C1 segment of cervical spinal cord (tissue), 14 donors: ENCODE measurements at places on chromosomes 1 and 21.

GRCh38 chr1:189151361-189151760 lies 1326.3 kb downstream of the BRINP3 start:
- DNase-seq = no peak

DNA sequence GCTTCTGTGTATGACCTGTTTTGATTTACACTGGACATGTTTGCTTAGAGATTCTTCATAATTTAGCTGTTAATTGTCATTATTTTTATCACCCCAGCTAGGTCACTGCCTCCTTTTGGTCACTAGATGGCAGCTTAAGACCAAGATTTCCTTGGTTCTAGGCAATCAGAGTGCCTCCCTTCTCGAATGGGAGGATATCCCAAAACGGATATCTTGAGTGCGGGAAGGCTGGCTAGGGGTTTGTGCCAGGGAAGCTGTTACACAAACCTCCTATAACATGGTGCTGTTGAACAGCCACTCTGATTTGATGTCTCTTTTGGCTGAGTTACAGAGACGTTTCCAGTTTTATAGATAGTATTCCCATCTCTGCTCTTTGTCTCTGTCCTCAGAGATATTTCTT lies 283.5 kb downstream of the S1PR1 start:
- DNase-seq = peak; percentile 7

- no peak for DNase-seq
These were observed 6.4 kb downstream of the GFI1 start for GRCh38 chr1:92480200-92480812.

GRCh38 chr1:11455967-11456570 lies 22.9 kb upstream of the DISP3 start:
- DNase-seq = no peak

DNA sequence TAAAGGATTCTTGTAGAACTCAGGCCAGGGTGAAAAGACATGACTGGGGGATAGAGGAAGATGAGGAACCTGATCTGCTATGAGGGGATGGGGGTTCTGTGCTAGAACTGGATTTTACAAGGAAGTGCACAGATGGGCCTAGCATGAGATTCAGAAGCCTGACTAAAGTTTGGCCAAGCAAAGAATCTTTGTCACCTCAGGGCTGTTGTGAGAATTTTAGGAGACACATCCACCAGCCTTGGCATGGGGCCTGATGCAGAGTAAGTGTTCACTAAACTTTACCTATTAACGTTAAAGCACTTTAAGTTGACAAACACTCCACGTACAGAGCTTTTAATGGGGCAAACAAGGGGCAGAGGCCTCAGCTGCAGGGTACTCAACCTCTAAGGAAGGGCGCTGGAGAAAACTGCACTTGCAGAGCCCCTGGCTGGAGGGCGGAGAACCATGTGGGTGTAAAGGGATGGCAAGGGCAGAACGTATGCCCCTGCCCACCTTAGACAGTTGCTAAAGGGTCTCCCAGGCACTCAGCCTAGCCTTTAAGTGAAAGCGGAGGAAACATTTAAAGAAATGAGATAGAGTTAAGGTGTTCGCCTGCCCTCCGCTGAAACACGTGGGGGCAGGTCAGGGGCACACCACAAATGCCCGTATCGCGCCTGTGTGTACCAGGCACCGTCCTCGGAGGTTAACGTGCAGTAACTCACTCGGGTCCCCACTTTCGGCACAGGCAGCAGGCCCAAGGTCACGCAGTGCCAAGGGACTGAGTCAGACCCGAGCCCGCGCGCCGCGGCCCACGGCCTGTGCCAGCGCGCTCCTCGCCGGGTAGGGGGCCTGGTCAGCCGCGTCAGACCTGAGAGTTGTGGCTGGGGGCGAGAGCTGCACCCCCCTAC lies 990 bp upstream of the MRPS6 start:
- no peak for DNase-seq

GRCh38 chr1:197921235-197922069 lies 4.3 kb downstream of the LHX9 start:
- DNase-seq = no peak

DNA sequence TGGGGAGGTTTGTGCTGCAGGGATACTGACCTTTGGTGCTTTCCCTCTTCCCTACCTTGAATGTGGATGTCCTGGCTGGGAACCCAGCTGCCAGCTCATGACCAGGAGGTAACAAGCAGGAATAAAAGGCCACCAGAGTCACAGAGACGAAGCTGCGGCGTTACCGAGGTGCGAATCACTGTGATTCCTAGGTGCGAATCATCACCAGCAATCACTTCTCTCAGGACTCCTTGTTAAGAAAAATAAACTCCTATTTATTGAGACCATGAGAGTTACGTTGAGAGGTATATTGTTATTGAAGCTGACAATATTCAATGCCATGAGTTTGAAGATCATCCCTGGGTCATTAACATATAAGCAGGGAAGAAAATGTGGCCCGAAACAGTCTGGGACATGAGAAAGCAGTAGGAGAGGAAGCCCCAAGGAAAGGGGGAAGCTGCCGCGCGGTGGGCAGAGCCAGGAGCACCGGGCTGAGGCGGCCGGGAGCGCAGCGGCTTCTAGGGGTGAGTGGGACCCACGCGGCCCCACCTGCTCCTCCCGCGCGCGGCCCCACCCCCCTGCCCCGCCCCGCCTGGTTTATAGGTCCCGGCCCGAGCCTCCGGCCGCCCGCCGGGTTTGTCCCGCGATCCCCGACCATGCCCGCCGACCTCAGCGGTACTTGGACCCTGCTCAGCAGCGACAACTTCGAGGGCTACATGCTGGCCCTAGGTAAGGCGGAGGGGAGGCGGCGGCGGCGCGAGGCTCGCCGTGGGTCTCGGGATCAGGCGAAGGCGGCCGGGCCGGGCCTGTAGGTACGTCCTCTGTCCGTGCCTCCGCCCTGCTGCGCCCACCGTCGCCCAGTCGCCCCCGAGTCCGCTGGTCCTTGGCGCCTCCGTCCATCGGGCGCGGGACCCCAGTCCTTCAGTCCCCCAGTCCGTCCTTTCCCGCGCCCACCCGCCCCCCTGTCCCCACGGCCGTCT lies at the start of gene RBP7:
TSS of gene RBP7 (plus strand) at position 605 of the 959 bp plus-strand sequence. CDS start at position 636, 31 bp downstream.
- DNase-seq = no peak

DNA sequence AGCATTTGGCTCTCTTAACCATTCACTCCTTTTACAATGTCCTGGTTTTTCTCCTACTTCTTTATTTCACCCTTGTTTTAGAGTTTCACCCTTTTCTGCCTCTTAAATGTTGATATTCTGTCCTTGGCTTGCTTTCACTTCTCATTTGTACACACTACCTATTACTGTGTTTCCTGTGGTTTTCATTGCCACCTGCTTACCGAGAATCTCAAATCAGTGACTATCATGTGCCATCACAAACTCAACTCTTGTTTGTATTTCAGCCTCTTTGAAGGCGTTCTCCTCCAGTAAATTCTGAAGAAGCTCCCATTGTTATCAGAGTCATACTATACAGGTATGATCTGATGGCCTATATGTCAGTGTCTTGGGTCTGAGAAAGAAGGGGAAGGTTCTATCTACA lies 65.7 kb downstream of the NPHS2 start:
- DNase-seq = no peak

GRCh38 chr1:6882414-6882813 lies 97.2 kb downstream of the CAMTA1 start:
- DNase-seq = no peak

DNA sequence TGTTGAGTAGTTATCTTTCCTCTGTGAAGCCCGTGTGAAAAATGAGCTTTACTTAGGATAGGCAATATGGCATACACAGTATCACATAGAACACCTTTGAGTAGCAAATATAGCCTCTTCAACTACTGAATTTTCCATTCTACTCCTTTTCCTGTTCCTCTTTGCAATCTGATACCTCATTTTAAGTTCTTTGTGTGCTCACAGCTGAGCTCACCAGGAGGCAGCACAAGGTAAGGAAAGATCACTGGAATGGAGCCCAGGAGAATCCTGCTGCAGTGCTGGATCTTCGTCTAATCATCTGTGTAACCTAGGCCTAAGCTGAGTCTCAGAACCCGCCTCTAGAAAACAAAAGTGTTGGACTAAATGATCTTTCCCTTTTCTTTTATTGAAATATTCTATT lies 171.0 kb downstream of the LRRC40 start:
- DNase-seq = no peak

DNA sequence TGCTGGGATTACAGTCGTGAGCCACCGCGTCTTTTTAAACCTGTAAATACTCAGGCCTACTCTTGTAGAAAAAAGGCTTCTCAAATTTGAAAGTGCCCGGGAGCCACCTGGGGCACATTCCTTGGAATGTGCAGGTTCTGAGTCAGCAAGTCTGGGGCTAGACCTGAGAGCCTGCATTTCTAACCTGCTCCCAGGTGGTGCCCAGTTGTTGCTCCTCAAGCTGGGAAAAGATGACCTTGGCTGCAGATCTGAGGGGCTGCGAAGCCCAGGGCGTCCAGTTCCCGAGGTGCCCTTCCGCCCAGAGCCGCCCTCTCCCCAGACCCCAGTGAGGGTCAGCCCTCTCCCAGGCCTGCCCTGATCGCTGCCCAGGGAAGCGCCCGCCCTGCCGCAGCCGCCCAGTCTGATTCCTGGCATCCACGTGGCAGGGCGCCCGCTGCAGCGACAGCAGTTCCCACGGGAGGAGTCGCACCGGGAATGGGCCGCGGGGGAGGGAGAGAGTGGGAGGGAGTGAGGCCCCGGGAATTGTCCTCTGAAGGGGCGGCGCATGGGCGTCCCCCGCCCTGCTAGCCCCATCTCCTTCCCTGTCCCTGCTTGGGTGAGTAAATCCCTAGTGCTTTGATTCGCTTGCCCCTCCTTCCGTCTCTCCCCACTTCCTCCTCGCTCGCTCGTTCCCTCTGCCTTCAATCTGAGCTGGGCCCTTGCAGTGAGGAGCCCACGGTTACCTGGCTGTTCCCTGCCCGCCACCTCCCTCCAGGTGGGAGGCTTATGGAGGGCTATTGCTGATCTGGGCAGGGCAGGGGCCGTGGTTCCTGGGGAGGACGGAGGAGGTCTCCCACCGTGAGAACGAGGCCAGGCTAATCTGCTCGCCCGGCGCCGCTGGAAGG lies 18.8 kb upstream of the TENT5B start:
- peak; percentile 43 for DNase-seq

DNA sequence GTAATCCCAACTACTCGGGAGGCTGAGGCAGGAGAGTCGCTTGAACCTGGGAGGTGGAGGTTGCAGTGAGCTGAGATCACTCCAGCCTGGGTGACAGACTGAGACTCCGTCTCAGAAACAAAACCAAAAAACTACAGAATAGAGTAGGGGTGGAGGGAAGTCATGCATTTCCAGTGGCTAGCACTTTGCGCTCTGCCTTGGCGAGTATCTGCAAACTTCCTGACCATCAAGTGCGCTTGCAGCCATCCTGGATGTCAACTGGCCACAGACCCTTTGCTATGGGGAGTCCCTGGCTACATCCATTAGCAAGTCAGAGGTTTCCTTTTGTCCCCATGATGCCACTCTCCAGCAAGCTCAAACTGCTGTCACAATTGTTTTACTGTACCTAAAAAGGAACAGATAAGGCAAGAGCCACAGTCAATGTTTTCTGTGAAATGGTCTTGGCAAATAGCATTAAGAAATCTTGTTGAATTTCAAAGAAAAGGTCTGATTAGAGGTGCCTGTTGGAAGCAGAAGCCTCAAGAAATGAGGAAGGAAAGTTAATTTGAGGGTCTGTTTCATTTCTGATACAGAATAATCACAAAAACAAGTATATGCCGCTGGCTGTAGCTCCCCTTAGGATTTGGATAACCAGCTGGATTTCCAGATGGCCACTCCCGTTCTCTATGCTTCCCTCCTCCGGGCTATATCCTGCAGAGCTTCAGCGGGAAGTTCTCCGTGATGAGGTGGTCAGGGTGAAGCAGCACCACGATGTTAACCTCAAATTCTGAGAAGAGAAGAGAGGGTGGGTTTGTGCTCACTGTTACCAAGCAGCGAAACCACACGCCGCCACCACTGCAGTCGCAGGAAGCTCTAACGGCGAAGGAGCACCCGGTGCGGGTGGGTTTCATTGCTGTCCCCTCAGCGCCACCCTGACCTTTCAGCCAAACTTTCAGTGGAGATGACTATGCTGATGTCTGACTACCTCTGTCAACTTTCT lies 42.0 kb downstream of the VPS26C start:
- no peak for DNase-seq

DNA sequence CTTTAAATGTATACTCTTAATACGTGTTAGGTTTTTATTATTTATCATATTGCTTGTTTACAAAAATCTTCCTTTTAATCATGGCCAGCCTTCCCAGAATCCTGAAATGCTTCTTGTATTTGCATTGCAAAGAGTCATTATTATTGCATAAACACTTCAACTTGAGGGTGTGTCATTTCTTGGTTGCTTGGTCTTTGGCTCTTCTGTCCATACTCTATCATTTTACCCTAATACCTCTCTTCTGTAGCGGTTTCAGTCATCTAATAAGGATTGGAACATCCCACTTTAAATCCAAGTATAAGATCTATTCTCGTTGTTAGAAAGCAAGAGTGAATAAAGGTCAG lies 200.6 kb upstream of the CACYBP start:
- no peak for DNase-seq

DNA sequence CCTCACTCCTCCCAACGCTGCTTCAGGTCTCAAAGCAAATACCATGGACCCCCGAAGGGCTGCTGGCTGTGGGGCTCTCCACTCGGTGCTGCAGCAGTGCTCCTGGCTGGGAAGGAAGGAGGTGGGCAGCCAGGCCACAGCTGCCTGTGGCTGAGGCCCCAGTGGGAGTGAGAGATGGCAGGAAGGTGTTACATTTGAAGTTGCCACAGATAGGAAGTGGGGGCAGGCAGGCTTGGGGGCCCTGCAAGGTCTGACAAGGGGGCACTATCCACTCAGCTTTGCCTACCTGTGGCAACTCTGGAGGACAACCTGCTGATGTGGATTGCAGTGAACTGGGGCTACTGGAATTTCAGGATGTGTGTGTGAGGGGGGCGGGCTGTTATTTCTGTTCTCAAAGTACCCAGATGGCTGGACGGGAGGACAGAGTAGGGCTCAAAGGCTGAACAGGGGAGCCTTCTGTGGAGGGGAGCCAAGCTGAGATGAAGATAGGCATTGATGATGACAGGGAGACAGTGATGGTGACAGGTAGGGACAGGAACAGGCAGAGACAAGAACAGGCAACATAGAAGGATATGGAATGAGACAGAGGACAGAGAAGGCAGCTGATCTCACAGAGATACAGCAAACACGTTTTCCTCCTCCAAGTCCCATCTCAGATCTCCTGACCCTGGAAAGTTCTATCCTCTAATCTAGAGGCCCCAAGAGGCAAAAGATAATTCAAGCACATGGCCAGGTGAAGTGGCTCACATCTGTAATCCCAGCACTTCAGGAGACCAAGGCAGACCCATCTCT lies 1.8 kb downstream of the ZNF683 start:
- no peak for DNase-seq

GRCh38 chr1:8374812-8375211 lies 56.9 kb downstream of the SLC45A1 start:
- no peak for DNase-seq

GRCh38 chr1:13706046-13706445 lies 6.1 kb downstream of the PRDM2 start:
- DNase-seq = no peak

DNA sequence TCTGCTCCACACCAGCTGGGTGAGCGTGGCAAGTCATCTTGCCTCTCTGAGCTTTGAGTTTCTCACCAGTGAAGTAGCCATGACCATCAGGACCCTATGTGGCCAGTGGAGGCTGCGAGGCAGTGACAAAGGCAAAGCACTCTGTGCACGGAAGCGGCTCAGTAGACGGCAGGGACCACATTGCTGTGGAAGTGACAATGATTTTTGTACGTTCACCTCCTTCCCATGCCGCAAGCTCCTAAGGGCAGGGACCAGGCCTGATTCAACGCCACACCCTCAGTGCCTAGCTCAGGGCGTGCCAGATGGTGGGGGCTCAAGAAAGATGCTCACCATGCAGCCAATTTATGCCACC lies 210.5 kb downstream of the MATN1 start:
- DNase-seq = no peak
